Esophagus muscularis mucosa (tissue), 4 donors: ENCODE measurements at places on chromosomes 2 and 18. TPM values are rescaled to one million over a fixed set of nuclear protein-coding genes. Genes with fewer than 3 reads are reported as not detected.

The SERPINB3 gene
- not detected for total RNA-seq

The FTCDNL1 gene
- total RNA-seq, result 1.2 TPM

The DQX1 gene
- total RNA-seq, result not detected

The OSR1 gene
- total RNA-seq, result 99.6 TPM

The SLC9A2 gene
- total RNA-seq, result 0.17 TPM

The LAMA3 gene
- 11.9 TPM for total RNA-seq

The CDH2 gene
- total RNA-seq, result 10.9 TPM

The MYL12B gene
- total RNA-seq, result 279 TPM

The CHST9 gene
- 2.0 TPM for total RNA-seq

The TEKT4 gene
- not detected for total RNA-seq

The ABCB11 gene
- total RNA-seq, result not detected

The ADRA2B gene
- total RNA-seq, result 6.0 TPM

The FOXD4L1 gene
- total RNA-seq, result not detected

The PDE11A gene
- 0.58 TPM for total RNA-seq

The DCDC2C gene
- 0.83 TPM for total RNA-seq

The IL1RL1 gene
- 4.3 TPM for total RNA-seq

The DSC3 gene
- total RNA-seq, result not detected

The CCDC68 gene
- total RNA-seq, result 2.3 TPM

The STARD6 gene
- total RNA-seq, result not detected

The MAIP1 gene
- total RNA-seq, result 8.3 TPM

The CNNM3 gene
- total RNA-seq, result 30.3 TPM

The VWA3B gene
- total RNA-seq, result not detected

The ST8SIA3 gene
- total RNA-seq, result 0.17 TPM

The NEU4 gene
- total RNA-seq, result not detected

The DUSP11 gene
- total RNA-seq, result 22.4 TPM

The UGT1A8 gene
- total RNA-seq, result not detected

The DSC2 gene
- 1.9 TPM for total RNA-seq

The LYPD6 gene
- 0.83 TPM for total RNA-seq

The ALPI gene
- not detected for total RNA-seq

The OTOF gene
- total RNA-seq, result 0.13 TPM

The RSAD2 gene
- total RNA-seq, result 7.0 TPM

The GALNT5 gene
- not detected for total RNA-seq

The CKAP2L gene
- total RNA-seq, result not detected

The LRP1B gene
- total RNA-seq, result 0.63 TPM
